ENCODE measurements at places on chromosomes 5 and 9.

GRCh38 chr5:176394881-176395675, 6.5 kb downstream of the HIGD2A start:
- DNase-seq: no peak

DNA sequence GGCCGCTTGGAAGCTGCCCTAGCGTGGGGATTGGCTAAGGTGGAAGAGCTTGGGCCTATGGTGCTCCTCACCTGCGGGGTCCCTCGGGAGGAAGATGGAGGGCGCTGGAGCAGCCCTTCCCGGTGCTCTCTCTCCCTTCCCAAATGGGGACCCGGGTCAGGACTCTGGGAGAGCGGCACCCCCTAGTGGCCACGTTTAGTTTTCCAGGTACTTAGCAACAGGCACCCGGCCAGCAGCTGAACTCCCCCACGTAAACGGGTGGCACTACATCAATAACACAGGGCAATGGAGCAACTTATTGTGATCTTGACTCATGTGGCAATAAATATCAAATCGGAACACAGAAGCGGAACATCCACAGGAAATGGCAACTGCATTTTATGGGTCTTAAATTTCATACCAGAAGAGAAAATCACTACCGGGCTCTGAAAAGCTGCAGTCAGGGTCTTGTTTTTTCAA, 316.6 kb downstream of the AGTPBP1 start:
- DNase-seq: no peak

DNA sequence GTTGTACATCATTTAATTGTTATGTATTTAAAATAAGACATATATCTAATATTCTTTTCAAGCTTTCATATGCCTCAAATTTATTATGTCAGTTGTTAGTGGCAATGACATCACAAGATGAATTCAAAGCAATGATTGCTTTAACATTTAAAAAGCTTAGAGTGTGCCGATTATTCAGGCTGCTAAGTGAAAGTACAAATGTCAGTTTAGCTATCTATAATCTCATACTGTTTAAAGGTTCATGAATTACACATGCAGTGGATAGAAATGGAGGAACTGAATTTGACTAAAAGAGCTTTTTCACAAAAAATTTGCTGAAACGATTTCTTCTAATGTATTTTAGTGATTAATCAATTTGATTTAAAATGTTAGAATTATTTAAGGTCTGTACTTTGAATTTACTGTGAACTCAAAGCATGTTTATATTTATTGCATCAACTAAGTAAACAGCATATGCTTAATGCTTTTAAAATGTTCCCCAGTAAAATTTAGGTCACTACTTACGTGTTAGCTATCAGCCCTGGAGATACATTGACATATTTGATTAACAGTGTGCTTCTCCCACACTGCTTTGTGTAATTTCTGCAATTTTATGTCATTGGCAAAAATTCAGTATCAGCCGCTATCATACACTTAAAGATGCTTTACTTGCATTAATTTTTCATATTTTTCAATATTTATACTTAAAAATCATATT, 334.9 kb downstream of the PARP8 start:
- no peak for DNase-seq

GRCh38 chr9:886886-887285, 45.4 kb downstream of the DMRT1 start:
- no peak for DNase-seq

DNA sequence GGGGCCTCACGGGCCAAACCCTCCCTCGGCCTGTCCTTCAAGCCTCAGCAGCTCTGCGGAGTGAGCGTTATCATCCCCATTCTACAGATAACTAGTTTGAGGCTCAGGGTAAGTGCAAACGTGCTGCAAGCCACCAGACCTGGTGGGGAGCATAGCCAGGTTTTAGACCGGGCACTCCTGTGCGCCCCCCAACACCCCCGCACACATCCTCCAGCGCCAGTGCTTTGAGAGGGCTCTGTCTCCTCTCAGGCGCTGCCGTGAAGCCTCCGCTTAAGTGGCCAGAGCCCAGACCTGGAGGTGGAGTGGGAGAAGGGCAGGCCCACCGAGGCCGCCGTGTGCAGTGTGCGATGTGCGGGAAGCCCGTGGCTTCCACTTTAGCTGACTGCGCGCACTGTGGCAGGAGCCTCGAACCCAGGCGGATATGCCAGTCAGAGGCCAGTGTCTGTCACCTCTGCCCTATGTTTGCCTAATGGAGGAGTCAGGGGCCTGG, 1.6 kb upstream of the MGAT1 start:
- no peak for DNase-seq

DNA sequence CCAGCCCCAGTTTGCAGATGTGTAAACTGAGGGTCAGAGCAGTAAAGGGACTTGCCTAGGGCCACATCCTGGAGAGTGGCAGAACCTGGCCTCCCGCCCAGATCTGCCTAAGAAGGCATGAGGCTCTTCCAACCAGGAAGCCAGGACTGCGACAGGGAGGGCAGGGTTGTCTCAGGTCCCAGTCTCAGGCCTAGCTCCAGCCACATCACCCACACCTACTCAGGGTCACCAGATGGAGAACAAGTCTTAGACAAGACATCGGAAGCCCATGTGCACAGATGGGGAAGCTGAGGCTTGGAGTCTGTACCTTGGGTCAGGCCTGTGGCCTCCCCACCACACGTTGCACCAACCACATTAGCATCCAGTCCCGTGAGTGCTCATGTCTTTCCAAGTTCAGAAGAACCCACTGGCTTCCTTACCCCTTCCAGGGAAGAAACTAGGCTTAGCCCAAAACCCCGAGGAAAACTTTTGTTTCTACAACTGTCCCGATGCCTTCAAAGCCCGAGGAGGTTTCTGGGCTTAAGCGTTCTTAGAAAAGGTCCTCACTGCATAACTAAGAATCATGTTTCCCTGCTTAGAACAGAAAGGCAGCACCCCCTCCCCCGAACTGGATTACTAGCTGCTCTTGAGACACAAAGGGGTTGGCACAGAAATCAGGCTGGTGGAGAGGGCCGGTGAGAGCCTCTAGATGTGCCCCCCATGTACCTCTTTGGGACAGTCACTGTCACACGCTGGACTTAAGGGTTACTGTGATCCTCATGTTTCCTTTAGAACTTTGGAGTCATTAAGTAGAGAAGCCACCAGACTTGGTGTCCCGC, 2.2 kb downstream of the FAM78A start:
- no peak for DNase-seq

GRCh38 chr9:116479056-116479544, 208.0 kb upstream of the TRIM32 start:
- DNase-seq: no peak

GRCh38 chr5:177071666-177072385, 14.9 kb upstream of the FGFR4 start:
- peak; percentile 62 for DNase-seq

DNA sequence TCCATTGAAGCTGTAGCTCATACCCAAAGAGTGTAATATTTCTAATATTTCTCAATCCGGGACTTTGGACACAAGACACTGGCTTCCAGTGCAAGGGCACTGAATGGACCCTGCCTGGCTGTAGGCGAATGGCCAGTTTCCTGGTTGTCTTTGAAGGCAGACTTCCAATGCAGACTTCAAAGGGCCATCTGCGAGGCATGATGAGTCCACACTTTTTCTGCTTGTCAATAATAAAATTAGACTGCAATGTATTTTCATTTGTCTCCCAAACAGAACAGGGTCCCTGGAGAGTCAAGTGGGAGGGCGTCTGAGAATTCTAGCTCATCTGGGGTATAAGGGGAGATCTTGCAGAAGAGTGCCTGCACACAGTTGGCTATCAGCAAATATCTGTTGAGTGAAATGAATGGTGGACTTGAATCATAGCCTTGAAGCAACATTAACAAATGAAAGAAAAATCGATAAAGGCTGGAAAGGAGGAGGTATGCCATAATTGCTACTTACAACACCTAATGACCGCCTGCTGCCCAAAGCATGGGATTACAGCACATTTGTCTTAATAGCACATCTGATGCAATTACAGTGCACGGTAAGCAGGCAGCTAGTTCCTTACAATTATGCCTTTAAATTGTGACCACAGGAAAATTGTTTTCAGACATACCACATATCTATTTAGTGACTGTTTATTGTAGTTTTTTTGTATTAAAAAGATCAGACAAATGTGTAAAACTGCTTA, 137.5 kb downstream of the ARHGEF28 start:
- DNase-seq: no peak

DNA sequence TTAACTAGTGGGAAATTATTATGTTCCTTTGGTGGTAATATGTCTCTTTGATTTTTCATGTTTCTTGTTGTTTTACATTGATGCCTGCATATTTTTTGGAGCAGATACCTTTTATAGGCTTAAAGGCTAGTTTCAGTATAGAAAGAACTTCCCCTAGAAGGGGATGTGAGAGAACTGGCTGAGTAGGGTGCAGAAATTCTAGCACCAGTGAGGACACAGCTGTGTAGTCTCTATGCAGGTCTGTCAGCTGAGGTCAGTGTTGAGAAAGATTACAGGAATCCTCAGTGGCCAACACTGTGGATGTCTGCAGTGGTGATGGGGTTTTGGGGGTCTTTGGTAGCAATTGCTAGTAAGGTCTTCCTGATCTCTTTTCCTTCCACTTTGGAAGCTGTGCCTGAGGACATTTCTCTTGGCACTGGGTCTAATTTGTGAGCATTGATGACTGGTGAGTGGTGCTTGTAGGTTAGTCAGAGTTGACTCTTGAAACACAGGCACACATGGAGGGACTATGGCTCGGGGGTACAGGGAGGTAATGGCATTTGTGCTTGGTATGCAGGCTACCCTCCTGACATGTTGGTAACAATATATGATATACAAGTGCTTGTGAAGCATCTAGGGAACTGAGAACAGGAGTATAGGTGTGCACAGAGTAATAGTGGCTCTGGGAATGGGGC, 221.4 kb downstream of the SPATA31D1 start:
- DNase-seq: no peak

GRCh38 chr5:133253070-133253469, 201.3 kb downstream of the HSPA4 start:
- DNase-seq: no peak

DNA sequence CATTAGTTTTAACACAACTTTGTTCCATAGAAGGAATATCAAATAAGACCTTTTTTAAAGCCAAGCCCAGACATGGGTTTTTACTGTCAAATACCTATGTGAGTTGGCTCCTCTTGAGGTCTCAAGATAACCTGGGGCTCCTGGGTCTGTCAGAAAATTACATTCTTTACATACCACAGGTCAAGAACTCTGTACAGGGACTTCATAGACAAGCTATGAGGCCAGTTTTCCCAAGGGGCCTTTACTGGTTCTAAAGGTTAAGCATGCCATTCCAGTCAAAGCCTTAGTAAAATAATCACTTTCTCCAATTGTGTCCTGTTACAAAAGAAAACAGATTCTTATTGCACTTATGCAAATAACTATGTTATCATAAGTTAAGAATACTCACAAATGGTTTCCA, 15.5 kb upstream of the SMC2 start:
- DNase-seq: no peak

DNA sequence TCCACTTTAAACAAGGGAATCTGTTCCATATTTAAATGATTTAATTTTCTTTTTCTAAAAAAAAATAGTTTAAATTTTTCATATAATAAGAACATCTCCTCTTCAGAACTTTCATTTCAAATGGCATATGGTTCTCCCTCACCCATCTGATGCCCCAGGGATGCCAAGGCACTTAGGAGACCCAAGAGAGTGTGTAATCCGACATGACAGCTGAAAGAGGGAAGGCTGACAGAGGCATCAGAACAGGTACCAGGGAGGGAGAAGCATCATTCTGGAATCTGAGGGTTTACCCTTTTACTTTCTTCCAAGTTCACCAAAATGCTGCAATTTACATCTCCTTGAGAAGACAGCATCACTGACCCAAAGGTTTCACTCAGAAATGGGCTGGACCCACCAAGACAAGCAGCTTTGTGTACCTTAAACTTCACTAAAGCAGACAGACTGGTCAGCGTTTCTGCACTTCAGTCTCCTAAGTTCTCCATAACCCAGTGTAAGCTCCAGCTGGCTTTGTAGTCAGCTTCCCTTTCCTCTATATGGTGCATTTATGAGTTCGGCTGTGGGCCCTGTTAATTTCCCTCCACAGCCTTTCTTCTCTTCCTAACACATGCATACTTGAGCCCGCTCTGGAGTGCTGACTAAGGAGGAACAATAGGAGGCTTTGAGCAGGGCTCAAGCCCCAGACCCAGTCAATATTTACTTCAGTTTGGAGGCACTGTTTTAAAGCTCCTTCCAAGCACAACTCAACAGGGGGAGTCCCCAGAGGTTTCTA, 17.7 kb downstream of the EFNA5 start:
- no peak for DNase-seq

DNA sequence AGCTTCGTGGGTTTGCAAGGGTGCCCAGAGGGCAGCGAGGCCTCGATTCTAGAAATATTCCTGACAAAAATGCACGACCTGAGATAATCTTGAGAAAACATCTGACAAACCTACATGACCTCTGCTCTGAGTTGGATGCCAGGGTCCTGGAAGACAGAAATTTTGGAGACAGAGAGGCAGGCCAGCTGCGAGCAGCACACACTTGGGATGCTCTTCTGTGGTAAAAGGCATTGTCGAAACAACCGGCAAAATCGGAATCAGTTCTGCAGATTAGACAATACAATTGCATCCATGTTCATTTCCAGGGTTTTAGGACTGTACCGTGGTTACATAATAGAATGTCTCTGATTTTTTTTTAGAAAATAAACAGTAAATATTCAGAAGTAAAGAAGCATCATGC, 74.2 kb downstream of the GADD45G start:
- no peak for DNase-seq

DNA sequence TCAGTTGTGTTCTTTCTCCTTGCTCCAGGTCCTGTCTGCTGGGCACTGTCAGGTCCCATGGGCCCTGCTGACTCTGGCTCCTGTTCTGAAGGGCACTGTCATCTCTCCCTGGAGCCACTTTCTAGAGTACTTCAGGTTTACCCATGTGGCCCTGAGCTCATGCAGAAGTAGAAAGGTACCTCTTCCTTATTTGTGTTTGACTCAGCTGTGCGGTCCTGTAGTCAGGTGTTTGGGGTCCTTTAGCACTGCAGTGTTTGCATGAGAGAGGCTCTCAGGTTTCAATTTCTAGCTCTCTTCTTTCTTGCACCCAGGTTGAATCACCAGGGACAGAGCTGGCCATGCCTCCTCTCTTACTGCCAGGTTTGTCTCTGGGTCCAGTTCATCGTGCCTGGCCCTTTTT, 71.5 kb downstream of the HSPA4 start:
- DNase-seq: no peak

DNA sequence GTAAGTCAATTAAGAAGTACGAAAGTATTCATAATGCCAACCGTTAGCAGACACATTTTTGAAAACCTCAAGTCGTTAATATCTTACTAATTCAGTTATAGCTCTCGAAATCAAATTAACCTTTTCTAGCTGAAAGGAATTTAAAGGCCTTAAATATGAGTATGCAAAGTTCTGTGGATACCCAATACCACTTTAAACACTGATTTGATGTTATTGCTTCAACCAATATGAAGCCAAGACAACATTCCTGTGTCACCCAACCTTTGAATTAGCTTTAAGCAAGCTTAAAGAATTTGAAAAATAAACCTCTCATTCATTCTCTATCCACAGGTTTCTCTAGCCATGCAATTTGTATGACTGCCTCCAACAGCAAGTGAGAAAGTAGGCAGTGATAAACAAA, 204.5 kb downstream of the MCTP1 start:
- no peak for DNase-seq

All from T-helper 1 cell (primary cell).